ENCODE measurements at places on chromosomes 4 and X.
A peak's percentile ranks its signal among the peaks of the same experiment; 100 is the strongest.

DNA sequence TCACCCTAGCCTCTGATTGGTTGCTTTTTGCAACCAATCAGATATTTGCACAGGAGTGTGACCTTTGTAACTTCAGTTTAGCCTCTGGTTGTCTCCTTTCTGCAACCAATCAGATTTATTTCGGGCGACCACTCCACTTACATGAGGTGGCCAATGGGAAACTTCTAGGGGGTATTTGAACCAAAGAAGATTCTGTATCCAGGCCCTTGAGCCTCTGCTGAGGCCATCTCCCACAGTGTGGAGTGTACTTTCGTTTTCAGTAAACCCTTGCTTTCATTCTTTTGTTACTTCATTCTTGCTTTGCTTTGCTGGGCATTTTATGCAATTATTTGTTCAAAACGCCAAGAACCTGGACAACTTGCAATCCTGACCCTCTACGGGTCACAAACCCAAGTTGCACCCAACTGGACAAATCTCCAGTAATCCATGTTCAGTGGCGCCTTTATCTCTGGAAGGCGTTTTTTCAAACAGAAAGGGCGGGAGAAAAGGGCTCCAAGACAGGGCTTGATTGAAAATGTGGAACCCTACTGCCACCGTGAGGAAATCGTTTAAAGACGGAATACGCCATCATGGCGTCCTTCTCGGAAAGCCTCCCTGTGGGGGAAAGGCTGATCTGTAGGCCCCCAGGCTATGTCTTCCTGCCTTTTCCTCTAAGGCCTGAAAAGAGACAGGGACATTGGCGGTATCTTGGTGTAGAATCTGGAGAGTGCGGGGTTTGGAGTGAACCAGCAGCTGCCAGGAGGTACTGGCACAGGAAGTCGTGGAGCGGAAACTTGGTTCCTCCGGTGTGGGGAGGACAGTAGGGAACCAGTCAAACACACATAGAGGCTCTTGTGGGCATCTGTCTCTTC, 184.6 kb downstream of the OR13H1 start:
- peak; percentile 45 for DNase-seq

GRCh38 chr4:38209654-38210053, 249.5 kb downstream of the PTTG2 start:
- no peak for DNase-seq

DNA sequence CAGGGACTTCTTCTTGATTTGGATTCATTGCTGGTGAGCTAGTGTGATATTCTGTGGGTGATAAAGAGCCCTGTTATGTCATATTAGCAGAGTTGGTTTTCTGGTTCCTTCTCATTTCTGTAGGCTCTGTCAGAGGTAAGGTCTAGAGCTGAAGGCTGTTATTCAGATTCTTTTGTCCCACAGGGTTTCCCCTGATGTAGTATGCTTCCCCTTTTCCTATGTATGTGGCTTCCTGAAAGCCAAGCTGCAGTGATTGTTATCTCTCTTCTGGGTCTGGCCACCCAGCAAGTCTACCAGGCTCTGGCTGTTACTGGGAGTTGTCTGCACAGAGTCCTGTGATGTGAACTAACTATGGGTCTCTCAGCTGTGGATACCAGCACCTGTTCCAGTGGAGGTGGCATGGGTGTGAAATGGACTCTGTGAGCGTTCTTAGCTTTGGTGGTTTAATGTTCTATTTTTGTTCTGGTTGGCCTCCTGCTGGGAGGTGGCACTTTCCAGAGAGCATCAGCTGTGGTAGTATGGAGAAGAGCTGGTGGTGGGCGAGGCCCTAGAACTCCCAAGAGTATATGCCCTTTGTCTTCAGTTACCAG, 373.7 kb downstream of the AR start:
- DNase-seq = no peak

- DNase-seq = no peak
Measured at GRCh38 chrX:104195489-104196084, 29.3 kb downstream of the FAM199X start.

DNA sequence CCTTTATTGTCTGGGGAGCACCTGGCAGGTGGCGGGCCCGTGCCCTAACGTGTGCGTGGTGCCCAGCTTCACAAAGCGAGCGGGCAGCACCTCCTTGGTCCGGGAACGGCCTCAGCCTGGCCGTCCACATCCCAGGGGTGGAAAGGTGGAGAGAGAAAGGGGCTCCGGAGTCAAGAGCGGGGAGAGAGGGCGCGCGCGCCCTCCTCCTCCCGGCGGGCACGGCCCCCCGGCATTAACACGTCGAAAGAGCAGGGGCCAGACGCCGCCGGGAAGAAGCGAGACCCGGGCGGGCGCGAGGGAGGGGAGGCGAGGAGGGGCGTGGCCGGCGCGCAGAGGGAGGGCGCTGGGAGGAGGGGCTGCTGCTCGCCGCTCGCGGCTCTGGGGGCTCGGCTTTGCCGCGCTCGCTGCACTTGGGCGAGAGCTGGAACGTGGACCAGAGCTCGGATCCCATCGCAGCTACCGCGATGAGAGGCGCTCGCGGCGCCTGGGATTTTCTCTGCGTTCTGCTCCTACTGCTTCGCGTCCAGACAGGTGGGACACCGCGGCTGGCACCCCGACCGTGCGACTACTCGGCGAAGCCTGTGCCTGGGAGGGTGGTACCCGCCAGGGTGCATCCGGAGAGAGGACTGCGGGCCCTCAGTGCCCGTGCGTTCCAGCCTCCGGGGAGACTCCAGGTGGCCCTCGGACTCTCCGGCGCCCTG, at the start of gene KIT:
TSS of gene KIT (plus strand) at position 407 of the 701 bp plus-strand sequence. CDS start at position 465, 58 bp downstream.
- DNase-seq = no peak

GRCh38 chr4:83581411-83582288, 45.7 kb downstream of the GPAT3 start:
- DNase-seq = no peak

DNA sequence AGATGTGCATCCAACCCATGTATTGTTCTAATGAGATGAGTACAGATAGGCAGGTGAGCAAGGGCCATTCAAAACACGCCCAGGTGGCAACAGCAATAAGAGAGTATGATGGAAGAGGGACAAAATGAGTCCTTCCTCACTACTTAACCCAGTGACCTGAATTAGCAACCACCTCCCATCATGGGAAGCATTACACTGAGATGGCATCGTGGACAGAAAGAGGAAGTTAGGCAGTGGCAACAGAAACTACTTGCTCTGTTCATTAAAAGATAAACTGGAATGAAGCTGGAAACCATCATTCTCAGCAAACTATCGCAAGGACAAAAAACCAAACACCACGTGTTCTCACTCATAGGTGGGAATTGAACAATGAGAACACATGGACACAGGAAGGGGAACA, 17.2 kb downstream of the RXFP1 start:
- DNase-seq = no peak

DNA sequence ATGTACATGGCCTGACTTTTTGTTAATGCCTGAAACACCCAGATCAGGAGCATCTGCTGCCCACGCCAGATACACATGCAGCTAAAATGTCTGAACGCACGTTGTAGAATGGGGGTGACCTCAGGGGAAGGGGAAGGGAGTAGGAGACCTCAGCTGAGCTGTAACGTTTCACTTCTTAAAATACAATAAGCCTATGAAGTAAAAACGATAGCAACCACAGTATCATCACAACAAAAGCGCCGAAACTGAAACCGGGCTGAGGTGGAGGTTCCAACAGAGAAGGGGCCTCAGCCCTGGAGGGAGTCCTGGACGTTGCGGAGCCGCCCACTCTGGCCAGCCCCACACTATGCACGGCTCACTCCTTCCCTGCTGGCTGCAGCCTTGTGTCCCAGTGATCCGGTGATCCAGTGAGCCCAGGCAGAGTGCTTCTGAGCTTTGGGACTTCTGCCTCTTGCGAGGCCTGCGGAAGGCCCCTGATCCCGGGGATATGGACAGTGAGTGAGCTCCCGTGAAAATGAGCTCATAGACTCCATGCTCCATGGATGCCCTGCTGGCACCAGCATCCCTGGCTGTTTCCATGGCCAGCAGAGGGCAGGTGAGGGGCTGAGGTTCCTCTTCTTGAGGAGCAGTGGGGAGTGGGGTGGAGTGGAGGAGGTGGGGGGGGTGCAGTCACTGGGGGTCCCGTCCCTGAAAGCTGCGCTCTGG, 52.0 kb downstream of the HMX1 start:
- no peak for DNase-seq

DNA sequence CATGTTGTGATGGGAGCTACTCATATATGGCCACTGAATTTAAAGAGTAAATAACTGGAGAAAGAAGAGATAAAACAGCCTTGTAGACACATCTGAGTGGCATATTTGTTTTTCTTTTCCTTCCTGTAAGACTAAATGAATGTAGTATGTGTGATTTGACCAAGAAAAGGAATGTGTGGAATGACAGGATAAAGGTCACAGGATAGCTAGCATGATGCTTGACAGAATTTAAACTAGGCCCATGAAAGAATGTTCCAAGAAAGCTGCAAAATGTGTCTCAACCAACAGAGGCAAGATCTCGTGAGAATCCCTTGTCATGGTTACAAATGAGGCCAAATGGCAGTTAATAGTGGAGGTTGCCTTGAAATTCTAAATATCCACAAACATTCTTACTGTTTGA, 137.0 kb downstream of the KCNIP4 start:
- no peak for DNase-seq

DNA sequence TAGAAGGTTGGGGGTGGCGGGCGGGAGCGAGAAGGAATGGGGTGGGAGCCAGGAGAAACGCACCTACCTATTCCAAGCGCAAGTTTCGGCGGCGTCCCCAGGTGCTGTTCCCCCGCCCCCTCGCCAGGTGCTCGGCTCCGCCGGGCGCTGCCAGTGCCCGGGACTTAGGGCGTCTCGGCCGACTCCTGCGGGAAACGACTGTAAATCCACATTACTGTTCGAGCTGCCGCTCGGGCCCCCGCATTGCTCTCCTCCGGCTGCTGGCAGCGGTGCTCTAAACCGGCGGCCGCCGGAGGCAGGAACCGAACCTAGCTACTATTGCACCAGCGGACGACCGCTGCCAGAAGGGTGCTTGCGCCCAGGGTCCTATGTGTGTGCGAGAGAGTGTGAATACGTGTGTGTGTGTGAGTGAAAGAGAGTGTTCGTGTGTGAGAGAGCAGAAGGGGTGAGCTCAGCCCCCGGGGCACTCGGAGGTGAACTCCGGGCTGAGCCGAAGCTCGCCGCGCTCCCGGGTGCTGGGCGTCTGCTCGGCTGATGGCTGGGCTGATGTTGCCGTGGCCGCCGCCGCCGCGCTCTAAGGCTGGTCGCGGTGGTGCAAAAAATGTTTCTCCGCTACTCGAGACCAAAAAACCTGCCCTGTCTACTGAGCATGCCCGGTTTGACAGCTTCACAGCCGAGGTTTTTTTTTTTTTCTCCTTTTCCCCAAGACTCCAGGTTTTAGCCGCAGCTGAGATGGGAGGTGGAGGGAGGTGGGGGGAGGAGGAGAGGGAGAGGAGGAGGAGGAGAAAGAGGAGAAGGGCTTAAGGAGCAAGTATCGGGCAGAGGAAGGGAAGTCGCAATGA, 115.7 kb upstream of the TEX13C start:
- DNase-seq = no peak

DNA sequence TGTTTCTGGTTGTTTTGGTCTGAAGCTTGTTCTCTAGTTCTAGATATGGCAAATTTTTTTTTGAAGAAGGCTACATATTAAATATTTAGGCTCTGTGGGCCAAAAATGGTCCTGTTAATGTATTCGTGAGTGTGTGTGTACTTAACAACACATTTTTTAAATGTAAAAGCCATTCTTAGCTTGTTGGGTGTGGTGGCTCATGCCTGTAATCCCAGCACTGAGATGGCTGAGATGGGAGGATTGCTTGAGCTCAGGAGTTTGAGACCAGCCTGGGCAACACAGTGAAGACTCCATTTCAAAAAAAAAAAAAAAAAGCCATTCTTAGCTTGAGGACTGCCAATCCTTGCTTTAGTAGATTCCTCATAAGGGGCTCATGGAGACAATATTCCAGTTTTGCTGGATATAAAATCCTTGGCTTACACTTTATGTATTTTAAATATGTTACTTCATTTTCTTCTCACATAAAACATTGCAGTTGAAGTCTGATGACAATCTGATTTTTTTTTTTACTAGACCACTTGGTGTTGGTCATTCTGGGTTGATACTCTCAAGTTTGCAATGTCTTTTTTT, 23.4 kb downstream of the NOCT start:
- DNase-seq = no peak

DNA sequence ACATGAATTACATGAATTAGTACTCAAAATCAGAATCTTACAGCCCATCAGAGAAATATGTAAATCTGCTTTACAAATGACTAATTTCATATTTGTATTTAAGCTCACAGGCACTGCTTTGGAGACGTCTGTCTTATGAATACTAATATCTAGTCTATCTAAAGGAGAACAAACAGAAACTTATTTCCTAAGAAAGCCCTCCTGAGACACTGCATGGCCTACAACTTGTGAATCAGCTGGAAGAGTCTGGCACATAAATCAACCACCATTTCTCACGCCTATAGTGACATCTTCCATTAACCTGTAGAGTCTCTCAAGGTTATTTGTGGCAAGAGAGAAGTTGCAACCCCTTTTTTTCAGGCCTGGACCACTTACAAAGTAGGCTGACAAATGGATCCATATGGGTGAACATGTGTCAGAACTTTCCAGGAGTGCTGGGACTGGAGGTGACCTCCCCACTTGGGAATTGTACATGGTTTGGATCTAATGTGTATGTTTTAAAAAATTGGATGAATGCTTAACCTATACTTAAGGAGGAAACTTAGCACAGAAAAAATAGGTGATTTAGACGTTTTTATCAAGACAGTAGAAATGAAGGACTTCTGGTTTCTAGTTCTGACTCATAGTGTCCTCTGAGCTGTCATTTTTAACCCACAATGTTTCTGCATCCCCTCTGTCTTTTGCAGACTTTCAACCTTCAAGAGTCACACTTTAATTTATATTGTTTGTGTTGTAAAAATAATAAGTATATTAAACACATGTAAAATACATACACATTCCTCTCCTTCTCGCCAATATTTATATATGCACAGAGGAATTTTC, 83.2 kb upstream of the ARHGAP24 start:
- DNase-seq = no peak

DNA sequence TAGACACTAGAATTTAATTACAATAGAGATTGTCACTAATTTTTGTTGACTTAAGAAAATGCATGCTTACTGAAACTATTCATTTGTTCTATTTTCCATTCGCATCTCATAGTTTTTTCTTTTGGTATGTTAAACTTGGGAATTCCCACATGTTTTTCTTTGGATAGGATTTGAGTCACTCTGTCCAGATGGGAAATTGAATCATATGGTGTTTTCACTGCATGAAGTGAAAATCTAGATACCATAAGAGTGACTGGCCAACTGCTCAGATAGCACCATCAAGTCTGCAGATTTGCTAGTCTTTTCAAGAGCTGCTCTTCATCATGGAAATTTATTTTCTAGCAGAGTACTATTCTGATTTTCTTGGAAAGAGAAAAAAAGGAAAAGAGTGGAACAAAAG, 172.6 kb downstream of the FAM47B start:
- DNase-seq = no peak

- no peak for DNase-seq
Measured at GRCh38 chrX:7235071-7235470, 87.1 kb upstream of the PUDP start.

- DNase-seq = no peak
Measured at GRCh38 chrX:11589641-11590040, 76.1 kb downstream of the ARHGAP6 start.

DNA sequence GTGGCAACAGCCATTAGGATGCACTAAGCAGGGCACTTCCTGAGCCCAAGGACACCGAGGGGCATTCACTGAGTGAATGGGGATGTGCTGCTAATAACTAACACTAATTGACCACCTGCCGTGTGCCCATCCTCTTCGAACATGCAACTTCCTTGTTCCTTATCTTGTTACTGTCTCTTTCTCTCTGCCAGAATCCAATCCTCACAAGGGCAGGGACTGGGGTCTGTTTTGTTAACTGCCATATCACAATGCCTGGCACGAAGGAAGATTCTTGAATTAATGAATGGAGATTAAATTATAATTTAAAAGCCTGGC, 1.3 kb downstream of the ERAS start:
- DNase-seq = no peak

- DNase-seq = no peak
Measured at GRCh38 chrX:50677789-50678188, 136.2 kb downstream of the SHROOM4 start.

Measured in stimulated activated CD8-positive, alpha-beta memory T cell treated with anti-CD3 and anti-CD28 coated beads, Interleukin-7, amount 100 ng/mL, for 1 hour (primary cell).